Hindlimb muscle (tissue), 1 donor: ENCODE measurements at places on chromosomes 3 and 15.

DNA sequence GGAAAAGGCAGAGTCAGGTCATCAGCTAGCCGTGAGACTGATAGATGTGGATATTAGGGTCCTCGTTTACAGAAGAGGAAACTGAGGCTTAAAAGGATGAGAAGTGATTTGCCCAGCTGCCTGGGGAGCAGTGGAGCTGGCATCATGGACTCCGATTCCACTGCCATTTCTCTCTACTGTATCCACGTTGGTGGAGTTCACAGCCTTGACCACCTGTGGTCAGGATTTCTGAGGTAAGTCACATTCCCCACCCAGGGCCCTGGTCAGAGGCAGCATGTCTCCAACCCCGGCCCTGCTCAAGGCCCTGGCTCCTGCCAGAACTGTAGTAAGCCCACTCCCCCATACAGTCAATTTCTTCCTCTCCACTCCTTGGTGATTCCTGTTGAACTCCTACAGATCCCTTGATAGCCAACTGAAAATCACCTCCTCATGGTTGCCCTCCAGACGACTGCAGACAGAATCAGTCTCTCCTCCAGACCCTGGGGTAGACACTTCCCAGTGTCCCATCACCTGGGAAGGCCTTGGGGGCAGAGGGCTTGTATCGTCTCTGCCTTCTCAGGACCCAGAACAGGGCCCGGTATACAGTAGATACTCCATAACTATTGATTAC lies 41.2 kb upstream of the SLC6A6 start:
- no peak for DNase-seq

DNA sequence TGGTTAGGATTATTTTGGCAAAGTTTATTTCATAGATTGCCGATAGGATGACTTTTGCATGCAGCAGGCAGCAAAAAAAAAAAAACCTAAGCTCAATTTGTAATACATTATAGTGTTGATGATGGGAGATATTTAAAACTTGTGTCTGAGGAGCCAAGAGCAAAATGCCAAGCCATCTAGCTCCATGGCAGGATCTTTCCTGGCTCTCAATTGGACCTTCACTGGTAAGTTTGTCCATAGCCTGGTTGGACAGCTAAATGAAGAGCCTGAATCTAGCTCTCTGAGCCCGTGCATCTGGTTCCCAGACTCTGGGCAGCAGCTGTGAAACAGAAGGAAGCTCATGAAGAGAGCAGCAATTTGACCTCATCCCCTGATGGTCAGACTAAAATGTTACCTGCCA lies 17.5 kb downstream of the STAC start:
- DNase-seq = peak; percentile 22

DNA sequence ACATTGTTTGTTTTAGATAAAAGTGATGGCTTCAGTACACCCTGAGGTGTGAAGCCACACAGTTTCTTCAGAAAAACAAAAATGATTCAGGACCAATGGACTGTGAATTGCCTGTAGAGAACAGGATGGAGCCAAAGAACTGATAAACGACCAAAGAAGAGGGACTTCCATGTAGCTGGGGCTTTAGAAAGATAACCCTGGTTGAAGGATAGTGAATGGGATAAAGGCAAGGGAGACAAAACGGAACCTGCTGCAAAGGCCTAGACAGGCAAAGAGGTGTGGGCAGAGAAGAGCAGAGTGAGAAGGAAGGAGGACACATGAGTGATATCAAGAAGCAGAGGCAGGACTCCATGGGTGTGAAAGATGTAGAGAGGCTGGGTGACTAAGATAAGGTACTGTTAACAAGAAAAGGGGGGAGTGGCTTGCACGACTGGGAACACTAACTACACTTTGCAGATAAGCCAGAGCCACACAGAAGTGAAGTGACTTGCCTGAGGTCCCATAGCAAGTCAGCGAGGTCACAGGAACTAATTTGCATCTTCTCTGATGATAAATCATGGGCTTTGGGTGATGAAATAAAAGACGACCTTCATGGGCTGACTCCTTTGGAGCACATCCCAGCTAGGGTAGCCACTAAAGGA lies 44.3 kb downstream of the RAB6B start:
- DNase-seq = no peak

DNA sequence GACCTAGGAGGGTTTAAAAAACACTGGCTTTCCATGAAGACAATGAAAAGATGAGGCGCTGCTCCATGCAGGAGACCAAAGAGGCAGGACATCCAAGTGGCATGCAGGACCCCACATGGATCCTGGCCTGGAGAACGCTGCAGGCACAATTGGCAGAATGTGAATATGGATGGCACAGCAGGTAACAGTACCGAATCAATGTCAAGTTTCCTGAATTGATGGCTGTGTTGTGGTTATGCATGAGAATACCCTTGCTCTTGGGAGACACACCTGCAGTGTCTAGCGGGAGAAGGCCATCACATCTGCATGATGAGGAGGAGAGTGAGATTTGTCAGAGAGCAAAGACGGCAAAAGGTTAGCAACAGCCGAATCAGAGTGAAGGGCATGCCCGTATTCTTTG lies 74.3 kb upstream of the SEC13 start:
- no peak for DNase-seq

DNA sequence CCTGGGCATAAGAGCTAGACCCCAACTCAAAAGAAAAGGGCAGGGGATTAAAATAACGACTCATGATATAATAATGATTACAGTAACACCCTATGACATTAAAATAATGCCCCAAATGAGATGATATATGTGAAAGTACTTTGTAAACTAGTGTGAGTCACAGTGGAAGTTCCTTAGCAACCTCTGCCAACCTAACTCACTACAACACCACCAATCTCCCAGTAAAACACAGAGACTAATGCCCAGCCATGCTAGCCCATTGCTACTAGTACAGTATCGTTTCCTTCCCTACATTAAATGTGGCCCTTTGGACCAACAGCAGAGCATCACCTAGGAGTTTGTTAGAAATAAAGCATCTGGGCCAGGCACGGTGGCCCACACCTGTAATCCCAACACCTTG lies 11.2 kb upstream of the ADAMTS7 start:
- DNase-seq = no peak

GRCh38 chr3:161423911-161424522 lies 52.7 kb upstream of the SPTSSB start:
- peak; percentile 48 for DNase-seq

DNA sequence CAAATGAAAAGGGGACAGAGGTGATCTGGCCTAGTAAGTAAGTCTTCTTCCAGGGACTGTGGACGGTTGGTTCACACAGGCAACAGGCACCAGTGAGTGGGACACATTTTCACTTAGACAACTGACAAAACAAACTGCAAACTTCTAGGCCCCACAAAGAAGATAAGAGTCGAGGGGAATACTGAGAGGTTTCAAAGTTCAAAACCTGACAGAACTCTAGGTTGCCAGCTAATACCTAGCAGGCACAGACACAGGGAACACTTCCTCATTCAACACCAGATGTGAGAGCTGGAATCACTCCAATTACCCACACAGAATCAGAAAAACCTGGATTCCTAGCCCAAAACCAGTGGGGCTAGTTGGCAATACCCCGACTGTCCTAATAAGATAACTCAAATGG lies 621.7 kb downstream of the ZPLD1 start:
- no peak for DNase-seq

- DNase-seq = no peak
Measured at GRCh38 chr3:29212789-29213433, 68.0 kb upstream of the RBMS3 start.

GRCh38 chr15:33031324-33031821 lies 163.1 kb downstream of the FMN1 start:
- no peak for DNase-seq

DNA sequence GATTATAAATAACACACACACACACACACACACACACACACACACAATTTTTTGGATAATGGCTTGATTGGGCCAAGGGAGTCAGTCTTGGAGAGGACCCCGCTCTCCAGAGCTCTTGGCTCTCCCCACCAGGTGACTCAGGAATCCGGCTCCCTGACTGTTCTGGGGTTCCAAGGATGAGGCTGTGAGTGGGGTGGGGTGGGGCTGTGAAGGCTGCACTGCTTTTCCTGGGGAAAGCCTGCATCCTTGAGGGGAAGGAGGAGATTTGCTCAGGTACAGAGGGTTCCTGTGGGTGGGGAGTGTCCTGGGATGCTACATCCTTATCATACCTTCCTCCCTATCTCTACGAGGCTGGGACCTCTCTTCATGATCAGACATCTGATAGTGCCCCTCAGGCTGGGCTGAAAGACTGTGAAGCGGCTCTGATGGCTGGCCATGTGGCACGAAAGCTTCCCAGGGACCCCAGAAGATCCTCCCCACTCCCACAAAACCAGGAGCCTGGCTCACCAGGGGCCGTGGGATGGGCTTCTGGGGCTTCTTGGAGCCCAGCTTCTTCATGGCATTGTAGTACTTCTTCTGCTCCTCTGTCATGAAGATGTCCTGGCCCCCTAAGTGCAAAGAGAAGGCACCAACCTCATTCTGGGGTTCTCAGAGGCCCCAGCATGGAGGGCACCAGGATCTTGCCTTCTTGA lies 59.2 kb downstream of the EXOG start:
- no peak for DNase-seq

DNA sequence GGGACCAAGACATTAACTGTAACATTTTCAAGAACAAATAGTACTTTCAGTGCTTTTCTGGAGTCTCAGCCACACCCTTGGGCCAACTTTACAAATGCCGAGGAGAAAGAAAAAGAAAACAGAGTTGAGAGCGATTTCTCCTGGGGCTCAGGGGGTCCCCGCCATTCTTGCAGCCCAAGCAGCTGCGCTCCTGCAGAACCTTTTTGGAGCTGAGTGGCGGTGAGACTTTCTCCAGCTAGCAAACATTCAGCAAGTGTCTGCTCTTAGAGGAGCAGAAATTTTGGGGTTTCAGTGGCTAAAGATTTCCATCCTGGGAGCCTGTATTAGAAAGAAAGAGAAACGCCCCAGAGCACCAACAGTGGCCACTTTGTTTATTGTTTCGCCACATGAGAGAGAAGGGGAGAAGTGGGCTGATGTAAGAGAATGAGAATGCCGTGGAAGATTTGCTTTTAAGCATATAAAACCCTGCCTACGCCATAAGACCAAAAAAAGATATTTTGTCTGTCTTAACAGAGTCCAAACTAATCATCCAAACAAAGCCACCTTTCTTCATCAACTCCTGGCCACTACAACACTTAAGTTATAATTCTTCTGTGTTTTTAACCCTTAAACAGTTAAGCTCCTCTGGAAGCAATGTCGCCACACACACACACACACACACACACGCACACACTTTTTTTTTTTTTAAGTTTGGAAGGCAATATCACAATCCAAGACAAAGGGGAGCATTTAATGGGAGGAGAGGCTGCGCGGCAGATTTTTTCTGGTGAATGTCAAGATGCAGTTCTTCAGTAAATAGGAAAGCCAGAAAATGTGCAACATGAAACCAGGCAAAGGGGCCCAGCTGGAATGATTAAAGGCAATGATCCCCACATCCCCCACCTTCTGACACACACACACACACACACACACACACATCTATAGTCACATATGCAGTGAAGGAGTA lies 19.2 kb downstream of the EID1 start:
- peak; percentile 72 for DNase-seq

GRCh38 chr3:11593318-11594034 lies 50.2 kb downstream of the VGLL4 start:
- DNase-seq = no peak

DNA sequence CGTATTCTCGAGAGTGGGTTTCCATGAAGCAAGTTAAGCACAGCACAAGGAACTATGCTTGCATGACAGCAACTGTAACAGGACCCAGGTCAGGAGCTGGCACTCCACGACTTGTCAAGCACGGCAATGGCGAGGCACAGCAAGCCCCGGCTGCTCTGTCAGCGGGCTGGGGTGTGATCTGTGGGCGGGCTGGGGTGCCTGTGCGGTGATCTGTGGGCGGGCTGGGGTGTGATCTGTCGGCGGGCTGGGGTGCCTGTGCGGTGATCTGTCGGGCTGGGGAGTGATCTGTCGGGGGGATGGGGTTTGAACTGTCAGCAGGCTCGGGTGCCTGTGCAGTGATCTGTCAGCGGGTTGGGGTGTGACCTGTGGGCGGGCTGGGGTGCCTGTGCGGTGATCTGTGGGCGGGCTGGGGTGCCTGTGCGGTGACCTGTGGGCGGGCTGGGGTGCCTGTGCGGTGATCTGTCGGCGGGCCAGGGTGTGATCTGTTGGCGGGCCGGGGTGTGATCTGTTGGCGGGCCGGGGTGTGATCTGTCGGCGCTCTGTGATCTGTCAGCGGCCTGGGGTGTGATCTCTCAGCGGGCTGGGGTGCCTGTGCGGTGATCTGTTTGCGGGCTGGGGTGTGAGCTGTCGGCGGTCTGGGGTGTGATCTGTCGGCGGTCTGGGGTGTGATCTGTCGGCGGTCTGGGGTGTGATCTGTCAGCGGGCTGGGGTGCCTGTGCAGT lies 205.7 kb downstream of the XXYLT1 start:
- DNase-seq = no peak

DNA sequence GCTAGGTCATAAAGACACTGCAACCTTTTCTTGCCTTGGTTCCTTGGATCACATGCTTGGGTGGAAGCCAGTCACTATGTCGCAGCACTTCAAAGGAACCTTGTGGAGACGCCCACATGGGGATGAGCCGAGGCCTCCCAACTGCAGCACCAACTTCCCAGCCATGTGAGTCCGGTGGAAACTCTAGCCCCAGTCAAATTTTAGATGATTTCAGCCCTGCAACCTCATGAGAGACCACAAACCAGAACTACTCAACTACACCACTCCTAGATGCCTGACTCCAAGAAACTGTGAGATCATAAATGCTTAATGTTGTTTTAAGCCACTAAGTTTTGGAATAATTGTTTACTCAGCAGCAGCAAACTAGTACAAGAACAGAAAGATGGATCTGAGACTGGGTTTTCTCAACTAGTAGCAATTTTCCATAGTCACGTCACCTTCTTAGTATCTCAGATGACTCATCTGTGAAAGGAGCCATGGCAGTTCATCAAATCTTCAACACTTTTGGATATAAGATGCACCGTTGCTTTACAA lies 86.5 kb downstream of the MB21D2 start:
- DNase-seq = no peak

DNA sequence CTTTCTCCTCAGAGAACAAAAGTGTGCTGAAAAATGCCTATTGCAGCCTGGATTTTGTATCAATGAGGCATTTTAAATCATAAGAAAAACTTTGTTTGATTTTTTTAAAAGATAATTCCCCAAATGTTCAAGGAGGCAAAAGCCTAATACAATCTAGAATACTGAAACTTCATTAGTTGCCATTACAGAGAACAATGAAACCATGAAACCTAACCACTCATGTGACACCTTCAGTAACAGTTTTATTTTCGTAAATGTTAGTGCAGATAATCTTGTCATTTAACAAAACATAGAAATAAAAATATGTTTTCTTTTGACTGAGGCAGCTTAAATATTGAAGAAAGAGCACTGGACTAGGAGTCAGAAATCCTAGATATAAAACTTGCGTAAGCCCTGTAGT lies 655.9 kb downstream of the RBMS3 start:
- no peak for DNase-seq

- peak; percentile 86 for DNase-seq
Measured at GRCh38 chr15:67024314-67024997, 40.9 kb upstream of the SMAD3 start.

DNA sequence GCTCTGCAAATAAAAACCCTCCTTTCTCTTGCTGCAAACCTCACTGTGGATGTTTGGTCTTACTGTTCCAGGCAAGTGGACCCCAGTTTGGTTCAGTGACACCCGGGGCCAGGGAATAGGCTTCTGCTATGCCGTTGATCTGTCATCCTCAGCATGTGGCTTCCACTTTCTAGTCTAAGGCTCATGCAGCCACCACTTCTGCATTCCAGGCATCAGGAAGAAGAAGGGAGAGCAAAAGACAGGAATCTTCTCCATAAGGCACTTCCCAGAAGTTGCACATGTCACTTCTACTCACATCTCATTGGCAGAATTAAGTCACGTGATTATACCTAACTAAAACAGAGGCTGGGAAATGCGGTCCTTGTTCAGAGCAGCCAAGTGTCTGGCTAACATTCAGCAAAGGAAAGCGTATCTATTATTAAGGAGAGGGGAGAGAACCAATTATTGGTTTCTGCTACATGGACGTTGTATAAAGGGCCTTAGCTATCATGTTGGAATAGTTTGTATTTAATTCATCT lies 173.6 kb upstream of the PFN2 start:
- no peak for DNase-seq
